Vagina (tissue), 2 donors: ENCODE measurements at places on chromosomes 1 and 21.

DNA sequence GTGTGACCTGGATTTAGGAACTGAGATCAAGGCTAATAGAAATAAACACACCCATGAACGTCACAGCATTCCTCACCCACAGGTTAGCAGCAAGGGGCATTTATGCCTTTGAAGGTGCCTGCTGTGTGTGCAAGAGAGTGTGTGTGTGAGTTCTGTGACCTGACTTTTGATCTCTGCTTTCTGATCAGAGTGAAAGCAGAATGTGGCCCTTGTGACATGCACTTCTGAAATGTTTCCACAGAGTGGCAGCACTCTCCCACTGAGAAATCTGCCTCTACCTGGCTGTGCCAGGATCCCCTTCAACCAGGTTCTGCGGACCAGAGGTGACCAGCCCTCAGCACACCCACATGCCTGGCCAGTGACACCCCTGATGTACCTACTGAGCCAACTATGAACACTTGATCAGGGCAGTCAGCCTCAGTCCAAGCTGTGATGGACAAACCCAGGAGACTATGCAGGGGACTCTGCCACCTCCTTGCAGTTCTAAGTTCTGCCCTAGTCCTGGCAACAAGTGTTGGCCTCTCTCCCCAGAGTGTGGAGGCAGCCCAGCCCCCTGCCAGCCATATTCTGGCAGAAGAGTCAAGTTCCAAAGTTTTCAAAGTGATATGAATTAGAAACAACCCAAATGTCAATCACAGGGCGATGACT is 41.0 kb downstream of the RXRG start:
- no peak overlapping the region for H3K27ac ChIP-seq
- H3K36me3 ChIP-seq = no peaks in the 10 kb centered on the region
- no peak for DNase-seq
- no peaks in the 10 kb centered on the region for H3K4me1 ChIP-seq
- H3K27me3 ChIP-seq = no peaks in the 10 kb centered on the region

DNA sequence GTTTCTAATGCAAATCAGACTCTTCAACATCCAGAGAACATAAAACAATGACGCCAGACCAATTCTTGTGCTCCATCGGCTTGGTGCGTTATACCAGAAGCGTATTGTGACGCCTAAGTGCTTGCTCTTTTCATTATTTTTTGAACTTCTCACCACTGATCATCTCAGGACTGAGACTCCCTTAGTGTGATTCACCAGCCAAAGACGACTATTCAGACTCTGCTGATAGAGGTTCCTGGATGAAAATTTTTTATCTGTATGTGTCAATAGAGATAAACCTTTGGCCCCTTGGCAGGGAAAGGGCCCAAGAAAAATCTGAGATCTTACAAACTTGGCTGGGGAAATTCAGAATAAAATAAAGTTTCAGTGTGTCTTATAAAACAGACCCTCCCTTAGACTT is 856 bp upstream of the GREM2 start:
- H3K4me1 ChIP-seq = no peaks in the 10 kb centered on the region
- H3K27me3 ChIP-seq = no peaks in the 10 kb centered on the region
- H3K36me3 ChIP-seq = no peaks in the 10 kb centered on the region
- H3K27ac ChIP-seq = no peak overlapping the region
- H3K4me3 ChIP-seq = no peak overlapping the region
- DNase-seq = no peak

DNA sequence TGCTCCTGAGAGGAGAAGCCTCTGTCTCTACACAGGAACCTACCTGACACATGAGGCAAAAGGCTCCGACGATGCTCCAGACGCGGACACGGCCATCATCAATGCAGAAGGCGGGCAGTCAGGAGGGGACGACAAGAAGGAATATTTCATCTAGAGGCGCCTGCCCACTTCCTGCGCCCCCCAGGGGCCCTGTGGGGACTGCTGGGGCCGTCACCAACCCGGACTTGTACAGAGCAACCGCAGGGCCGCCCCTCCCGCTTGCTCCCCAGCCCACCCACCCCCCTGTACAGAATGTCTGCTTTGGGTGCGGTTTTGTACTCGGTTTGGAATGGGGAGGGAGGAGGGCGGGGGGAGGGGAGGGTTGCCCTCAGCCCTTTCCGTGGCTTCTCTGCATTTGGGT is 3.9 kb upstream of the ACKR1 start:
- no peaks in the 10 kb centered on the region for H3K4me1 ChIP-seq
- no peak overlapping the region for H3K27ac ChIP-seq
- peak overlapping the region; percentile 31 for H3K4me3 ChIP-seq
- DNase-seq = no peak

DNA sequence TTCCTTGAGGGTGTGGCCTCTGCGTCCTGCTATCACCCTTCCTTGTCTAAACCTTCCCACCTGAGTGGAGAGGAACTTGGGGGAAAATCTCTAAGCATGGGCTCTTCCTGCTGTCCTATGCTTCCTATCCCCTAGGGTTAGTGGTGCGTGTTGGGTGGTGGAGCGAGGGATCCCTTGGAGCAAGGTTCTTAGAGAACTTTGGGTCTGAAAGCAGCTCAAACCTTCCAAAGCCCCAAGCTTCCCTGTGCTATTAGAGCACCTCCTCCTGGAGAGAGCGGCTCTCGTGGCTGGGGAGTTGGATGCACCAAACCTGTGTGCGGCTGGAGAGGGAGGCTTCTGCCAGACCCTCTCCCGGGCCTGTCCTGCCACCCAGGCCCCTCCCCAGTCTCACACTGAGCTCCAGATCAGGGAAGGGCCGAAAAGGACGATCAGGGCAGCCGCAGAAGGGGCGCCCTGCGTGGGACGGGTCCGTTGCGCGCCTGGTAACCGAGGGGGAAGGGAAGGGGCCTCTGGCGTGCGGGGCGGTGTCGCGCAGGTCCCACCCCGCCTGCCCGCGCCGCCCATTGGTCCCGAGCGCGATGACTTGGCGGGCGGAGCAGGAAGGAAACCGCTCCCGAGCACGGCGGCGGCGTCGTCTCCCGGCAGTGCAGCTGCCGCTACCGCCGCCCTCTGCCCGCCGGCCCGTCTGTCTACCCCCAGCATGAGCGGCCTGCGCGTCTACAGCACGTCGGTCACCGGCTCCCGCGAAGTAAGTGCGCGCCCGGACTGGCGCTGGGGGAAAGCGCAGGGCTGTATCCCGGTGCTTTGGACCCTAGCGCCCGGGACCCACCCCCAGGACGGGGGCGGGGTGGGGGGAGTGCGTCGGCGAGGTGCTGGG is at the start of gene SH3BGRL3:
Gene SH3BGRL3 (plus strand): TSS at position 631 of the 877 bp plus-strand sequence. CDS start 70 bp downstream, at position 701.
- H3K27me3 ChIP-seq = no peaks in the 10 kb centered on the region

- peaks cover 12% of the 10 kb centered on the region for H3K4me1 ChIP-seq
- no peak for DNase-seq
- H3K4me3 ChIP-seq = no peak overlapping the region
- no peak overlapping the region for H3K27ac ChIP-seq
- no peaks in the 10 kb centered on the region for H3K36me3 ChIP-seq
- H3K27me3 ChIP-seq = peaks cover 16% of the 10 kb centered on the region
Measured at GRCh38 chr1:110067893-110068645, 2.4 kb downstream of the ALX3 start.

- no peak overlapping the region for H3K4me3 ChIP-seq
- no peak overlapping the region for H3K27ac ChIP-seq
- H3K27me3 ChIP-seq = no peaks in the 10 kb centered on the region
- peaks cover 14% of the 10 kb centered on the region for H3K4me1 ChIP-seq
- H3K36me3 ChIP-seq = peaks cover 65% of the 10 kb centered on the region
Measured at GRCh38 chr1:230686747-230687146, 27.2 kb downstream of the AGT start.

- H3K36me3 ChIP-seq = peaks cover 8% of the 10 kb centered on the region
- peaks cover 88% of the 10 kb centered on the region for H3K4me1 ChIP-seq
- H3K4me3 ChIP-seq = peak overlapping the region; percentile 59
- H3K27me3 ChIP-seq = no peaks in the 10 kb centered on the region
- H3K27ac ChIP-seq = peak overlapping the region; percentile 97
Measured at GRCh38 chr1:161196521-161197451, 2.1 kb downstream of the ADAMTS4 start.

- H3K27me3 ChIP-seq = no peaks in the 10 kb centered on the region
- H3K27ac ChIP-seq = no peak within 1 kb of the TSS
- H3K4me3 ChIP-seq = no peak within 1 kb of the TSS
- H3K4me1 ChIP-seq = no peaks in the 10 kb centered on the region
- no peak for DNase-seq
Measured at GRCh38 chr1:196887515-196888239, at the start of gene CFHR4. Gene CFHR4, plus strand, starts transcription at chr1:196888052. Its CDS starts 99 bp downstream, at chr1:196888151.

DNA sequence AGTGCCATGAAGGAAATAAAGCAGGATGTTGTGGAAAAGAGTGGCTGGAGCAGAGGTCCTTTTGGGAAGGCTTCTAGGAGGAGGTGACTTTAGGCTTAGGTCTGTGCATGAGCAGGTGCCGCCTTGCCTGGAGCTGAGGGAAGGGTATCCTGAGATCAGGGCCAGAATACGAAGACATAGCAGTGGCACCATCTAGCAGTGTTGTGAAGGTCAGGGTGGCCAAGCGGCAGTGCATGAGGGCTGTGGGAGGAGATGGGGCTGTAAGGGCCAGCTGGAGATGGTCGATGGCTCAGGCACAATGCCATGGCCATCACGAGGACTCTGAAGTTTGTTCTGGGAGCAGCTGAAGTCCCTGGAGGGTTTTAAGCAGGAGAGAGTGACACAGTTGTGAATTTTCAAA is 219.5 kb downstream of the PTPRU start:
- no peaks in the 10 kb centered on the region for H3K27me3 ChIP-seq
- no peak overlapping the region for H3K27ac ChIP-seq
- no peak for DNase-seq
- no peaks in the 10 kb centered on the region for H3K4me1 ChIP-seq

GRCh38 chr21:36149788-36150711 is 6.6 kb upstream of the DOP1B start:
- peak overlapping the region; percentile 63 for H3K27ac ChIP-seq
- H3K36me3 ChIP-seq = no peaks in the 10 kb centered on the region
- no peak overlapping the region for H3K4me3 ChIP-seq
- no peak for DNase-seq
- H3K4me1 ChIP-seq = peaks cover 14% of the 10 kb centered on the region
